ENCODE measurements at places on chromosomes 16 and 17.

- DNase-seq: no peak
These were observed 27.7 kb downstream of the TMEM235 start for GRCh38 chr17:78259192-78259554.

GRCh38 chr17:20999044-20999573, 43.7 kb downstream of the USP22 start:
- DNase-seq: no peak

- no peak for DNase-seq
These were observed 601 bp upstream of the RFWD3 start for GRCh38 chr16:74667255-74667700.

DNA sequence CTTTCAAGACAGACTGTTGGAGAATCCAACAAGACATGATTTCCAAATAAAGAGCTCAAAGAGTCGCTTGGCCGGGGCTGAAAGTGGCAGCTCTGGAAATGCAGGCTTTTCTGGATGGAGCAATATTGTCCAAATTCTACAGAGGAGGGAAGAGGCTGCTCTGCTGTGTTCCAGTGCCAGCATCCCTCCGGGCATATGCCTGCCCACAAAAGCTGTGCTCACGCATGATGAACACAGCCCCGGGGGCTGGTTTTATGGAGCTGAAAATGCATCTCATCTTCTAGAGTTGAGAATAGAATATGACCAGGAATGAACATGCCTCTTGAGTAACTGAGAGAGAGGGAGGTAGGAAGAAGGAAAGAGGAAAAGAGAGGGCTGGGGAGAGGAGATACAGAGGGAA, 74.7 kb upstream of the TOX3 start:
- DNase-seq: no peak

GRCh38 chr17:68878226-68878885, 76.8 kb downstream of the ABCA8 start:
- no peak for DNase-seq

GRCh38 chr16:82105107-82105506, 64.9 kb downstream of the MPHOSPH6 start:
- DNase-seq: no peak

GRCh38 chr17:14118951-14119350, 49.6 kb downstream of the COX10 start:
- peak; percentile 17 for DNase-seq
